CD4-positive, alpha-beta memory T cell (primary cell): ENCODE measurements at places on chromosomes 16 and 17.

DNA sequence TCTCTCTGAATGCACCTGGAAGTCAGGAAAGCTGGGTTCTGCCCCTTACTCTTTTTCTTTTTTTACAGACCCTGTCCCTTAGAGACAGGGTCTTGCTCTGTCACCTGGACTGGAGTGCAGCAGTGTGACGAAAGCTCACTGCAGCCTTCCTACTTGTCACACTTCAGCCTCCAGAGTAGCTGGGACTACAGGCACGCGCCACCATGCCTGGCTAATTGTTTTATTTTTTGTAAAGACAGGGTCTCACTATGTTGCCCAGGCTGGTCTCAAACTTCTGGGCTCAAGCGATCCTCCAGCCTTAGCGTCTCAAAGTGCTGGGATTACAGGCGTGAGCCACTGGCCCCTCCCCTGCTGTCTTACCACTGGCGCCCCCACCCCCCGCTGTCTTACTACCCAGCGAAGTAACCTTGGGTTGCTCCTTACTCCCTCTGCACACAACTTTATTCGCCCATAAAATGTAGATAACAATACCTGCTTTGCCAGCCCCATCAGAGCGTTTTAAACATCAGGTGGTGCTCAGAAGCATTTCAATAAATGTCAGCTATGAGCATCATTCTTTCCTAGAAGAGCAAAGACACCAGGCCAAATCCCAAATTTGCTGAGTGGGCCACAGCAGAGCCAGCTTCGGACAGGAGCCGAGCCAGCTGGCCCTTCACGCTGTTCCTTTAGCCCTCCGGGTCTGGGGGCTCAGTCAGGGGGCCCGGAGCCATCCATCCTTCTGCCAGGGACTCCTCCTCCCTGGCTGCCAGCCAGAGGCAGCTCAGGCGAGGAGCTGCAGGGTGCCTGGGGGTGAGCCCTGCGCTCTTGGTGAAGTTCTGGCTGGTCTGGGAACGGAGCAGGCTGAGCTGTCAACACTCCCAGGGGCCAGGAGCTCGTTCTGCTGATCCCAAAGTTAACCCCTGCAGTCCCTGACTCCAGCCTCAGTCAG is 24.4 kb downstream of the SRL start:
- DNase-seq = no peak

DNA sequence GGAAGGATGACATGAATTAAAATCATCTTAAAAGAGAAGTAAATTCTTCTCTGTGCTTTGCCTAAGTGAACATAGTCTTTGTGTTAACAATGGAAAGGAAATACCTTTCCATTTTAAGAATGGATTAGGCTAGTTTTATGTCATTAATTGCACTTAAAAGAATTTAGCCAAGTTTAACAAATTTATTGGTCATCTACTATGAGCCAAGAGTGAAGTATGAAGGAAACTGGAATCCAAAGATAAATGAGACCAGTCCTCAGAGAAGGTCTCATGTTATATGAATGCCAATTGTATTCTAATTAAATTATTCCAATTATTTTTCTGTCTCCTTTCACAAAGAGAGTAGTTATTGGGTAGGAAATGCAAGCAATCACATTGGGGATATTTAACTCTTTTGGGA is 741.3 kb upstream of the SOX9 start:
- DNase-seq = no peak

DNA sequence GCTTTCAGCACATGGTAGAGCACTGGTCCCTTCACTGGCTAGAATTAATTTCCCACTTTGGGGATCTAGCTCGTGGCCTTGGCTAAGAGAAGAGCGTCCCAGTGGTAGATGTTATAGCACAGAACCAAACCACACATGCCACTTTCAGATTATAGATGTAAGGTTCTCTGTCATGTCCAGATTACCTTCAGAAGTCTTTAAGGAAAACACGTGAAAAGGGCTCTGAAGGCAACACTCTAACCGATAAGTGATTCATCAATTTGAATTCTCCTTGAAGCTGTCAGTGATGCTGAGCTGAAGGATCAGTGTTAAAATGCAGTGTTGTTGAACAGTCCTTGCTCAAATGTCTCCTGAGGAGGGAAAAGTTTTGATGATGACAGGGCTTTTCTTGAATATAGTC is 43.5 kb upstream of the VPS4A start:
- no peak for DNase-seq

DNA sequence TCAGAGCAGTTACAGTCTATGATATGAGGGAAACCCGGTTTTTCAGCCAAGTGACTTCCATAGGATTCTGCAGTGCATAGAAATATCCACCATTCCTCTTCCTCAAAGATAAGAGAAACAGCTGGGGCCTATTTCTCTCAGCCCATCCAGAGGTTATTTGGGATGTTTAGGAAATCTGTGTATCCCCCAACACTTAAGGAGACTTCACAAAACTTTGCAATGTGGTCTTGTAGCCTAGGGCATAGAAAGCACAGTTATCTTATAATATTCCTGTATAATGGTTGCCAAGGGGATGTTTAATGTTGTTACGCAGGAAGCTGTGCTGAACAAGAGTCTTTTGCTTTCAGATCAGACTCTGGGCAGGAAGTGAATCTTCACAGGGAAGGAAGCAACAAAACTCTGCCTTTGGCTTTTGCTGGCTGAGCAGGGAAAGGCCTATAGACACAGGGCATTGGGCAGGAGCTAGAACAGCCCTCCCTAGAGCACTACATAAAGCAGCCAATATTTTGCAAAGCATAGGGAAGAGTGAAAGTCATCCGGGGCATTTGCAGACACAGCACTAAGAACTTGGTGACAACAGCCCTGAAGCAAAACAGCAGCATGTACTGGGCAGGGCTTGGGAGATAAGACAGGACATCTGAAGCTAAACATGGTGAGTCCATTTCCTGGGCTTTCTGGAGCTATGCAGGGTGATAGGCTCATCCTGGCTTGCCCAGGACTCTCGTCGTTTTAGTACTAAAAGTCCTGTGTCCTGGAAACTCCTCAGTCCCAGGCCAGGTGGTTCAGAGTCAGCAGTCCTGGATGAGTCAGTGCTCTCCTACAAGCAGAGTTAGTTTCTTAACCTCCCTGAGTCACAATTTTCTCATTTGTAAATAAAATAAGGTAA is 18.7 kb upstream of the BEAN1 start:
- peak; percentile 44 for DNase-seq

- DNase-seq = no peak
Observed at GRCh38 chr16:86963600-86964575, 353.3 kb downstream of the C16orf95 start.

DNA sequence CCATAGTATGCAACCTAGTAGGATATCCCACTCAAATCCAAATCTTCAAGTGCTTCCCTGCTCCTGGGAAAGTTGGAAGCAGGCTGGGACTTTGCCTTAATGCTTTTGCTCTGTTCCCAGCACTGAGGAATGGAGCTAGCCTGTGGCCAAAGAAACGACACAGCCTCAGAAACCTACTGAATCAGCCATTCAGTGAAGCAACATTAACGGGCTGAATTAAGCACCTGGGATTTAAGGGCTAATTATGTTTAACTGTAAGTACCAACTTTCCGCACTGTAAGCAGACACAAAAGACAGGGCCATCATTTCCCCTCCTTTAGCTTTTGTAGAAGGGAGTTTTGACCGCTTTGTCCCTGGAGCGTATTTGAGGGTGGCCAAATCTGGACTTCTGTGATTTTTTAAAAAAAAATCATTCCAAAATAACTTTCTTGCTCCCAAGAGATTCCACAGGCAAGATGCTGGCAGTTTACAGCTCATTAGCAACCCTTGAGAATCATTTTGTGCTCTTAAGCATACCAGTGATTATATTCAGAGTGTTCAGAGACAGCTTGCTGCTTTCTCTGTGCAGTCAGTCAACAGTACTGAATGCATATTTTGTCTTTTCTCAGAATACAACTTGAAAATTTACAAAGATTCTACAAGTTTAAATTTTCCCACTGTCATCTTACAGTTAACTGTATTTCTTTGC is 17.6 kb upstream of the NOL11 start:
- no peak for DNase-seq

GRCh38 chr16:2814551-2815298 is 2.3 kb upstream of the PRSS21 start:
- DNase-seq = no peak

GRCh38 chr17:15364615-15365014 is 23.2 kb upstream of the TEKT3 start:
- DNase-seq = no peak

GRCh38 chr17:50149417-50150353 is 792 bp downstream of the PPP1R9B start:
- DNase-seq = peak; percentile 64

- no peak for DNase-seq
Observed at GRCh38 chr16:57774705-57775285, 27.5 kb downstream of the KIFC3 start.

- DNase-seq = no peak
Observed at GRCh38 chr16:4052096-4052495, 64.1 kb downstream of the ADCY9 start.

- no peak for DNase-seq
Observed at GRCh38 chr16:9328411-9328810, 237.0 kb downstream of the HAPSTR1 start.

DNA sequence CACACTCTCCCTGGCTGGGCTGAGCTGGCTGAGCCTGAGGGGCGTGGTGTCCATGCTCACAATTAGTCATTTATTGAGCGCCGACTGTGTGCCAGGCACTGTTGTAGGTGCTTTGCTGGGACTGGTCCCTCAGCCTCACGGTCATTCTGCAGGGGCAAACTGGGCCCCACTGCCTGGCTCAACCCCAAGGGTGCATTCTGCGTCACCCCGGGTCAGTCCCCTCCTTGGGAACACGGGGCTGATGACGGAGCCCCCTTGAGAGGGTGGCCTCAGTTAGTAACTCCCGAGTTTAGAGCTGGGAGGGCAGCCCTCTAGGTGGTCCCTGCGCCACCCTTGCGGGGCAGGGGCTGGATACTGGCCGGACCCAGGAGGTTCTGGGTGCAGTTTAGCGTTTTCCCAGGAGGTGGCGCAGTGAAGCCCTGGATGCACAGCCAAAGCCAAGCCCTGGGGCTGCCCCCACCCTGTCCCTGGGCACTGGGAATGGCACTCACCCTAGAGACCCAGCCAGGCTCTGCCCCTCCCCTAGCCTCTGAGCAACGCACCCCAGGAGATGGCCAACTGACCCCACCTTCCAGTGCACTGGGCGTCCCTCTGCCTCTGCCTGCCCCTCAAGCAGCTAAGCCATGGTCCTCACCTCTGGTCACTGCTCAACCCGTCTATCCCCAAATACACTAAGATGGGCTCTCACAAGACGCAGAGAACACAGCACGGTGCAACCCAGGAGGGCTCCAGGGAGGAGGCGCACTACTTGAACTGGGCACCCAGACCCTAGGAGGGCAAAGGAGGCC is 243.2 kb upstream of the GSE1 start:
- DNase-seq = peak; percentile 14

GRCh38 chr17:52136166-52136565 is 22.3 kb downstream of the CA10 start:
- DNase-seq = no peak

- DNase-seq = no peak
Observed at GRCh38 chr16:62657116-62657515, 620.9 kb upstream of the CDH8 start.

DNA sequence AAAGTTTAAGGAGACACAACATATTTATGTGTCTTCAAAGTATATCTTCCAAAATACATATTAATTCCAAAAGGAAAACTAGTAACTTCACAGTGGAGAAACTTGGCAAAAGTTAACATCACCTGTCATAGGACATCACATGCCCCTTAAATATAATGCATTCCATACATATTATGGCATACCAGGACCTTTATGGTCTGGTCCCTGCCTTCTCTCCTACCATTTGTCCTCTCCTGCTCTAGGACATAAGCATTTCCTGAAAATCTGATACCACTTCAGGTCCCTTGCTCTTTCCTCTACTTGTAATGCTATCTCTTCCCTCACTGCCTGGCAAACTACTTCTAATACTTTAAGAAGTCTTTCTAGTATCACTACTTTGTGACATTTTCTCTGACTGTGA is 168.1 kb upstream of the RBL2 start:
- DNase-seq = no peak

- DNase-seq = no peak
Observed at GRCh38 chr16:24102209-24102660, 153.9 kb upstream of the CACNG3 start.

DNA sequence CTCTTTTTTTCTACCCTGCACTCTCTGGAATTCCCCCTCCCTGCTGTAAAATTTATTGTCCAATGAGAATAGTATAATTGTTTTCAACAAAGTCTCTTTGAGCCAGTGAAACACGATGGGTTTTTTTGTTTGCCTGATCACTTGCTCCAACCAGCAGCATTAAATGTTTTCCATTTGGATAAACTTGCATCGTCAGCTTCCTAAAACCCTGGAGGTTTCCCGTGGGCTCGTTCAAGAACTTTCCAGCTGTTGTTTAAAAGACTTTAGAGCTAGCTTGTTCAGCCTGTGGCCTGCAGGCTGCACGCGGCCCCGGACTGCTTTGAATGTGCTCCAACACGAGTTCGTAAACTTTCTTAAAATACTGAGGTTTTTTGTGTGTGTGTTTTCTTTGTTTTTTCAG is 14.9 kb downstream of the NAGPA start:
- DNase-seq = no peak

- no peak for DNase-seq
Observed at GRCh38 chr17:40303708-40304551, 5.0 kb upstream of the RARA start.

GRCh38 chr17:64662774-64663367 is 764 bp upstream of the SMURF2 start:
- no peak for DNase-seq

DNA sequence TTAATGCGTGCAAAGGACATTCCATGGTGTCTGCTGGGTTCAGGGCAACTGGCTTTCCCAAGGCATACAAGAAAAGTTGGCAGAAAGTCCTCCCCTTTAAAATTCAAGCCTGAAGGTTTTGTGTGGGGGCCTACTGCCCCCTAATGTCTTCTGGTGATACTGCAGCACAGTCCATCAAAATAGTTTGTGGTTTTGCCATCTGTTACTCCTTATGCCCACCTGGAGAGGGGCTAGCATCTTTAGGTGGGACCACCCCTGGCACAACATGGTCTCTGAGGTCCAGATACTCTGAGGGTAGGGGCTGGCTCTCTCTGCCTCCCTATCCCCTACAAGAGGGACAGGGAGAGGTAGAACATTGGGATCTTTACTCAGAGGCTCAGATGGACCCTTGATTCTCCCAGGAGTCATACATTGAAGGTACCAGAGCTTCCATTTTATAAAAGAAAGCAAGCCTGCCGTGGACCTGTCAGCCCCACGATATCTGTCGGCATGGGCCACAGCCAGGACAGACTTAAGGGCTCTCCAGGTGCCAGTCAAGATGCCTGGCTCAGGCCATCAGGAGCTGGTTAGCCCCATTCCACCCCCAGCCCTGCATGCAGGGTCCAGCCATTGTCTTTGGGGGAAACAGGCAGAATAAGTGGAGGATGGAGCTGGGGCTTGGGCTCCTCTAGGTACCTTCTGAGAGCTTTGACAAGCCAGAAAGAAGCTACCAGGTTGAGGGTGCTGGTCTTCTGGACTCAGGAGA is 6.3 kb downstream of the ESRP2 start:
- DNase-seq = peak; percentile 51

DNA sequence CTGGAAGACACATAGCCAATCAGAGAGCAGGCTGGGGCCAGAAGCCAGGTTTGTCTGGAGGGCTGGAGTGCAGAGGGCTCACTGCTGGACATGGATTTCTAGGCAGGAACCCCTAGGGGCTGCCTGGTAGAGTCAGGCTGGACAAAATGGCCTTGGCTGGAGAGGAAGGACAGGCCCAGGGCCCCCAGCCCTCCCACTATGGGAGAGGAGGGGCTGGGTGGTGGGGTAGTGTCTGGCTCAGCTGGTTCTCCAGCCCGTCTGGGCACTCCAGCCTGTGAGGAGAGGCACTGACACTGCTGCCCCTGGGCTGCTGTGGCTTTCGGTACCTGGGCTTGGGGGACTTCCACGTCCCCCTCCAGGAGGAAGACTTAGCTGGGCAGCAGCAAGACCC is 21.7 kb upstream of the DOK4 start:
- DNase-seq = no peak
